ENCODE measurements at places on chromosomes 5 and 9.

- DNase-seq, result peak; percentile 48
These were observed at the start of gene MEGF10 for GRCh38 chr5:127290019-127290945. Gene MEGF10 (plus strand): TSS chr5:127290796. CDS start chr5:127331309, 40,513 bp downstream.

GRCh38 chr5:39146831-39147540, 72.4 kb downstream of the FYB1 start:
- no peak for DNase-seq

- no peak for DNase-seq
These were observed 406.2 kb upstream of the ZNF608 start for GRCh38 chr5:125152461-125153189.

- no peak for DNase-seq
These were observed 150.8 kb upstream of the SLC44A1 start for GRCh38 chr9:105093685-105094084.

DNA sequence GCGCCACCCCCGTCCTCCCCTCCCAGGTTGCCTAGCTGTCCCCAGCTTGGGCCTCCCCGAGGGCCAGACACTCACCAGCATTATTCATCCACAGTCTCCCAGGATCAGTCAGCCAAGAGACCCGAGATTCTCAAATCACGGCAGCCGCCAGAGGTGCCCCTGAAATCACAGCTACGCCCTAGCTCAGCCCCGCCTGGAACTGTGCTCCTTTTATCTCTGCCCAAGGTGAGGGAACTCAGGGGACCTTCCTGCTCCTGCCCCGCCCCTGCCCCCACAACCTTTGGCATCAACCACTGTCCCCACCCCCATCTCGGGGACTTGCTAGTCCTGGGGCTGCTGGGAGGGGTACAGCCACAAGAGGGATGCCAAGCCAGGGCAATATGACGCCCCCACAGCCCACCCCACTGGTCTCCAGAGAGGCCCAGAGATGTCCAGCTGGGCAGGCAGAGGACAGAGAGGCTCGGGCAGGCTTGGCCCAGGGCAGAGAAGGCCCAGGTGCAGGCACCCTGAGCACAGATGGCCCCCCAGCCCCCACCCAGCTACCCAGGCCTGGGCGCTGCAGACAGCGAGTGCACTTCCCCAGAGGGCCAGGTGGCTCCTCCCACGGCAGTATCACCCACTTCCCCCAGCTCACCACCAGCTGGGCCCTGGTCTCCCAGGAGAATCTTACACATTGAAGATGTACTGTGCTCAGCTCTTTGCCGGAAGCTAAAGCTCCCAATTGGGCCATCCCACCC, at the start of gene FUT7:
TSS of gene FUT7 (minus strand) at position 185 of the 737 bp plus-strand sequence. CDS start at position 88, 97 bp downstream.
- DNase-seq, result no peak

DNA sequence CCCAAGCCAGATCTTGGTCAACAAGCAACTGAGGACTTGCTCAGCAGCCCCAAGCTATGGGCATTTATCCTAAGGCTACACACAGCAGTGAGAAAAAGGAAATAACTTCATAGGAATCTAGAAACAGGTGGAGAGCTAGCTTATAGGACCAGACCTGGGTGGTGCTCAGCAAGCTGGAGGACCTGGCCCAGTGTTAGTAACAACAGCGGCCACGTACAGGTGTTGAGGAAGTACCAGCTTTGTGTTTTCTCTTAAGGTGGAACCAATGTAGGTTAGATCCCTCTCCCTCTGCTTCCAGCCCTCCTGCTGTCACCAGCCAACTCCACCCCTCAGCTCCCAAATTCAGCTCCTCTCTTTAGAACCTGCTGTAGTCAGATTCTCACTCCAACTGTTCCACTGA, 43.4 kb downstream of the IRF1 start:
- no peak for DNase-seq

DNA sequence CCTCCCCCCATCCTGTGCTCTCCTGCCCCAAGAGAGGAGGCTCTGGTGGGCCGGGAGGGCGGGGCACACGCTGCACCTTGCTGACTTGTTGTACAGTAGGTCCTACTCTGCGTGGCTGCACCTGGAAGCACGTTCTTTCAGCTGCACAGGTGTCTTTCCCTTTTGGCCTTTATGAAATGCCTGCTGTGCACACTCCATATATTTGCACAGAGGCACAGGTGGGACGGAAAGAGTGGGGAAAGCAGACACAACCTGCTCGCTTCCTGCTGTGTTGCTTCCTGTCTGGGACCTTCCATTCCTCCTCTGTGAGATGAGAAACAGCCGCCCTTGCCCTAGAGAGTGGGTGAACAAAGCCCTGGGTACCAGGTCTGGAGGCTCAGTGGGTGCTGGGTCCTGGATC, 4.8 kb downstream of the USP20 start:
- DNase-seq, result no peak
